ENCODE measurements at places on chromosomes 6 and 20.

GRCh38 chr6:109014606-109015005 lies 80.0 kb downstream of the SESN1 start:
- no peak for DNase-seq

GRCh38 chr20:52963131-52963530 lies 9.0 kb upstream of the TSHZ2 start:
- no peak for DNase-seq

DNA sequence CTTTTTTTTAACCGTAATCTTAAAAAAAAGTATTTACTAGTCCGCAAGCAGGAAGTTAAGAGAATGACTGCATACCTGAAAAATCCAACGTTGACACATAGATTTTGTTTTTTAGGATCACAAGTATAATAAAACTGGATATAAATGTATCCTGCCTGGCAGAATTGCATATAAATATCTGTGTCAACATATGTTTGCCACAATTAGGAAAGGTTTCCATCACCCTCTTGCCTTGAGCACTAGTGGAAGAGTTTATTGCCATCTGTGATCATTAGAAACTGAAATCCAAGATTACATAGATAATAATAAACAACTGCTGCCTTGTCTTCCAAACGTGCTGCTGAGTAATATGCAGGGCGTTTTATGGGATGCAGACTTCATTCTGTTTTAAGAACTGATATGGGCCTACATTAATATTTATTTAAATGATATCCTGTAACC lies 27.9 kb downstream of the PLEKHG1 start:
- DNase-seq = peak; percentile 31

GRCh38 chr20:43969028-43969447 lies 54.4 kb downstream of the TOX2 start:
- no peak for DNase-seq

DNA sequence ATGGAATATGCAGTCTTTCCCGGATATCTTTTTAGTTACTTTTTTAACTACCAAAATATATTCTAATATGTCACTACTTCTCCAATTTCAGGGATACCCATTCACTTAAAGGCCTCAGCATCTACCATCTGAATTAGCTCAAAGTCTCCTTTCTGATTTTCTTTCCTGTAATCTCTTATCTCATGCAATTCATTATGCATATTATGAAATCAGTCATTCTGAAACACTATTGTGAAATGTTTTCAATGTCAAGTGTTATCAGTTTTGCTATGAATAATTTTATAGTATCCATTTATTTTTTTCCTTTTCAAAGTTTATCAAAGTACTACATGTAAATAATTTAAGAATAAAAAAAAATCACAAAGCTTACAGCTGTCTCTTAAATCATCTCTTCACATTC lies 41.2 kb upstream of the TPBG start:
- no peak for DNase-seq
